Stimulated activated CD4-positive, alpha-beta T cell treated with anti-CD3 and anti-CD28 coated beads, Interleukin-15, amount 100 ng/mL, for 1 hour (primary cell): ENCODE measurements at places on chromosomes 2 and 18.

GRCh38 chr2:60546756-60547420 lies 6.6 kb downstream of the BCL11A start:
- no peak for DNase-seq

DNA sequence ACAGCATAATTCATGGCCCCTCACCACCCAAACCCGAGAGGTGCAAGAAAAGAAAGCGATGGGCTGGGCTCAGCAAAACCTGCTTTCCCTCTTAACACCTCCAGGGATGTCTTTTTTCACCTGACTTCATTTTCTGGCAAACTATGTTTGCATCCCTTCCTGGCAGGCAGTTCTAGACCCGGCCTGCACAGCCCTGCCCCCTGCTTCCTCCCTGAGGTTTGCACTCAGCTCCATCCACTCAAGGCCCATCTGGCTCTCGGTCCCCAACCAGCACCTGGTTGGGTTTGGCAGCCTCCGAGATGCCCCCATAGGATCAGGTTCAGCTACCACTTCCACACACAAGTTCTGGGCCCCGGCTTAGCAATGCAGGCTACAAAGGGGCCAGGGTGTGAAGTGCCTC lies 185.7 kb downstream of the SMAD7 start:
- no peak for DNase-seq

- no peak for DNase-seq
Measured at GRCh38 chr18:62631173-62631572, 84.2 kb upstream of the PHLPP1 start.

- no peak for DNase-seq
Measured at GRCh38 chr2:235639428-235639773, 145.6 kb downstream of the AGAP1 start.

DNA sequence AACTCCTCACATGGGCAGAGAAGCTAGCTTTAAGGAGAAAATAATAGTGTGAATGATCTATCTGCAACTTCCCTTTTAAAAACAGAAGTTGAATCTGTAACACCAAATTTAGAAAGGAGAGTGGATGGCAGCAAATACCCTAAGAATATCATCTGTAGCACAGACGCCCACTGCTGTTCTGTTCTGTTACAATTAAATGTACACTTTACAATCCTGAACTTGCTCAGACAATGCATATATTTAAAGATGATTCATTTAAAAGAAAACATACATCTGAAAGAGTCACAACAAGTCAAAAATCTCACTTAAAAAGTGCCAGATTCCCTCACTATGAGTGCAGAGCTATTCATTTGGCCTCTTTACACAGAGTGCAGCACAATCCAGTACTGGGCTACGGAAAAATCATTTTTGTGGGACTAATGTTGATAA lies 8.0 kb upstream of the SERTAD2 start:
- no peak for DNase-seq

DNA sequence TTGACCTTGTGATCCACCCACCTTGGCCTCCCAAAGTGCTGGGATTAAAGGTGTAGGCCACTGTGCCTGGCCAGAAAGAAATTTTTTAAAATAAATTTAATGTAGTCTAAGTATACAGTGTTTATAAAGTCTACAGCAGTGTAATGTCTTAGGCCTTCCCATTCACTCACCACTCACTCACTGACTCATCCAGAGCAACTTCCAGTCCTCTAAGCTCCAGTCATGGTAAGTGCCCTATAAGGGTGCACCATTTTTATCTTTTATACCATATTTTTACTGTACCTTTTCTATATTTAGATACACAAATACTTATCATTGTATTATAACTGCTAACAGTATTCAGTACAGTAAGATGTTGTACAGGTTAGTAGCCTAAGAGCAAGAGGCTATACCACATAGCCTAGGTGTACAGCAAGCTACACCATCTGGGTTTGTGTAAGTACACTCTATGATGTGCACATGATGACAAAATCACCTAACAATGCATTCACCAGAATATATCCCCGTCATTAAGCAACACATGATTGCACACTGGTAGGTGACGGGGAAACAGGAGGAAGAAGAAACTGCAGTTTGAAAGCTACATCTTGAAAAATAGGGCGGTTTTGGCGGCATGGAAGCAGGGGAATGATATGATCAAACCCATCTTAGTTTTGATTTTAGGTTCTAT lies 105.1 kb upstream of the ITGB6 start:
- no peak for DNase-seq

DNA sequence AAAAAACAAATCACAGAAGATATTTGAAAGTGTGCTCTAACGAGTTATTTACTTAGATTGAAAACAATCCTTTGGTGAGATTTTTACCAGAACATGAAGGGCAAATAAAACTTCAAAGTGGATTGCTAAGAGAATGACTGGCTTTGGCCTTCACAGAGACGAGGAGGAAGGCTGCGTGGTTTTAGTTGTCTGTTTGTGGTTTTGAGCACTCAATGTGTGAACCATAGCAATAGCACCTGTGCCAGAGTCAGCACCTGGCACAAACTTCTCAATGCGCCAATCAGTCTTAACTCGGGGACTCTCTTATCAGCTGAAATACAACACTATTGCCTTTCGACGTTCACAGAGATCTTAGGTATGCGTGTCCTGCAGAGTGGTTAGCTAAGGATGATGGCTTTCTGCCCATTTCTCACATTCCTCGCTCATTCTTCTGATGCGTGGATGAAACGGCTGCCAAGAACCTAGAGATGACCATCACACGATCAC lies 70.0 kb downstream of the MBP start:
- DNase-seq = peak; percentile 45

- no peak for DNase-seq
Measured at GRCh38 chr2:187319441-187320108, 128.5 kb downstream of the CALCRL start.

DNA sequence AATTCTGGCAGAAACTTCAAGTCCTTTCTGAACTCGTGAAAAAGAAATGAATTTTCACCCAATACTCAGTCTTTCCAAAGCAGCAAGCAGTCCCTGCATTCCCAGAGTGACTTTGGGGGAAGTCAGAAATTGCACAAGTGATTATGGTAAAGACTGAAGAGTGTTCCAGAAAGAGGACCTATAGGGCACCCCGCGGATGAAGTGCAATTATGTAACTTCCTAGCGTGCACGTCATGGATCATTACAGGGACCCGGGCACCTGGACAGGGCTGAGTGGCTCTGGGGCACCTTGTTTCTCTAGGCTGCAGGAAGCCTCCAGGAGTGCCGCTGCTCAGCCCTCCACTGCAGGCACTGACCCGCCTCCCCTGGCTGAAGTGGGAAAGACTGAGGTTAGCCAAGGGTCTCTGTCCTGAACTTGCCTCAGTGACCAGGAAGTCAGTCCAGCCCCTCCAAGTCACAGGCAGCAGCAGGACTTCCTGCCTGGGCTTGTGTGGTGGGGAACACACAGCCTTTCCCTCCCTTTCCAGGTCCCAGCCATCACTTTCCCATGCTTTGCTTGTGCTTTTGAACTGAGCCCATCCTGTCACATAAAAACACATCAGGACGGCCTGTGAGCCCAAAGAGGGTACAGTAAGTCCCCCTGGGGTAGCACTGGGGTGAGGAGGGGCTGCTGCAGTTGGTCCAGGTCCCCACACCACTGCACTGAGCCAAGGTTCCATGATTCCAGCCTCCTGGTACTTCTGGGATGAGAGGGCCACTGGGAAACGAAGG lies 19.8 kb downstream of the TMEM185B start:
- DNase-seq = no peak

- no peak for DNase-seq
Measured at GRCh38 chr2:51107841-51108240, 75.9 kb upstream of the NRXN1 start.

DNA sequence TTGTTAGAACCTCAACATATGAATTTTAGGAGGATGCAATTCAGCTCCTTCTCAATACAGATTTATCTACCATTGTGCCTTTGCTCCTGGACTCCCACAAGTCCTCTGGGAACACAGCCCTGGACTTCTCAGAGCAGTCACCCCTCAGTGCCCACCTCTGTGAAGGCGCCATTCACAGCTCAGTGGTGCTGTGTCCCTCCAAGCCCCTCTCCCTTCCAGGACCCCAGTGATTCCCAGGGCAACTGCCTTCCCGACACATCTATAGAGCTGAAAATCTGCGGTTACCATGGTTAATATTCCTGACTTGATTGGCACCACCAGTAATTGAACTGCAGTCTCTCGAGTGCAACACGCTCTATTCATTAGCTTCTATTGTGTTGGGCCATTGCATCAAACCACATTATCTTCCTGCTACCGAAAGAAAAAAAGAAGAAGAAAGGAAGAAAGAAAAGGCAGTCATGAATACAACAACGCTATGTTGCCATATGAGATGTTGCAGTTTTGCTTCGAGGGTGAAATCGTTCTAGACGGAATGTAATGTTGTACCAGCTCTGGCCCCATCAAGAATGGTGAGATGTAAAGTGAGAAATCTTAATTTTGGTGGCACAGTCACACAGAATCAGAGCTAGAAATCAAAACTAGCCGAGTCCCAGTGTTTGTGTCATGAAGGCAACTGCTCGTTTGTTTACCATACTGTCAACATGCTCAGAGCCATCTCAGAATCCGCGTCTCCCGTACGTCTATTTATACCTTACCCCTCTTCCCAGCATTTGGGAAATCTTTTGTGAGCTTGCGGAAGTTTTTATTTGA lies 524.0 kb upstream of the ID2 start:
- no peak for DNase-seq
